ENCODE measurements at places on chromosomes 2 and 18.

DNA sequence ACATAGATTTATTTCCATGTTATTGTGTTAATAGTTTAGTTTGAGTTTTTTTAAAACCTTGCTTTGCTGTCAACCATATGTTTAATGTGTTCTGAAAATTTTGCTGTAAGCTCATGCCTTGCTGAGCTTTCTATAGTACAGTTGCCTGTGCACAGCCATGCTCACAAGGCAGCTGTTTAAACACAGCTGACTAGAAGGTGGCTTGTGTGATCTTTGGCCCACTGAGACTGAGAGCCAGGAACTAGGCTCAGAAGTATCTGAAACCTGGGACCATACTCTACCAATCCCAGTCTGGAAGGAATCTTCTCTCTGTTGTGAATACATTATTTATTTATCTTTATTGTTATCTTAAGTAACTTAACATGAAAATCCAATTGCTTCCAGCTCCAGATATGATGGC, 350.5 kb downstream of the KIAA1328 start:
- no peak for DNase-seq

DNA sequence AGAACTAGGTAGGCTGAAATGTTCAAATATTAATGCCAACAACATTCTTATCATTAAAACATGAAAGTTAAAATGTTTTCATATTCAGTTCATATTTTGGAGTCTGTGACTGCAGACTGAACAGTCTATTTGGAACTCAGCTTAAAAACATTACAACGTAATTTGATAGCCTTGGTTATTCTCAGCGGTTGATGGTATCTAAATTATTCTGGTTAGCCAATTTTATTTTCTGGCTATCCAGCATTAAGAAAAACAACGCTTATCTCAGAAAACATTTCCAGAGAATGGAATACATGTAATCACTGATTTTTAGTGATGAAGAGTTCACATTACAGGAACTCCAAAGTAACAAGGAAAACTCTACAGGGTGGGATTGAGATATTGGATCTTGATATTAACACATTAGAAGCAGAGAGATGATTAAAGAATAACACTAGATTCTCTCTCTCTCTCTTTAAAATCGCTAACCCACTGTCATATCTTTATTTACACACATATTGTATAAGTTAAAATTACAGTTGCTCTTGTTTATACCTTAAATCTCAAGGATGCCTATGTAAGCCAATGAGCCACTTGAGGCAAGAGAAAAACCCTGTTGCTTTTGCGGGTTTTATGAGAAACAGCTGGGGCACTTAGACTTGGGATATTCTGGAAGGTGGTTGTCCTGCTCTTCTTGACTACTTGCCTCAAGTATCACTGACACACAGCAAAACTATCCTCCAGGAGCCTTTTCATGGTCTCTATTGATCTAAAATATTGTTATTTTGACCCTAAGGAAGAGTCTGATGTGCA, 84.9 kb downstream of the ICOS start:
- no peak for DNase-seq

GRCh38 chr18:63284827-63285733, 34.5 kb downstream of the BCL2 start:
- no peak for DNase-seq

- DNase-seq, result no peak
These were observed 348.3 kb downstream of the CYRIA start for GRCh38 chr2:16317211-16317830.

DNA sequence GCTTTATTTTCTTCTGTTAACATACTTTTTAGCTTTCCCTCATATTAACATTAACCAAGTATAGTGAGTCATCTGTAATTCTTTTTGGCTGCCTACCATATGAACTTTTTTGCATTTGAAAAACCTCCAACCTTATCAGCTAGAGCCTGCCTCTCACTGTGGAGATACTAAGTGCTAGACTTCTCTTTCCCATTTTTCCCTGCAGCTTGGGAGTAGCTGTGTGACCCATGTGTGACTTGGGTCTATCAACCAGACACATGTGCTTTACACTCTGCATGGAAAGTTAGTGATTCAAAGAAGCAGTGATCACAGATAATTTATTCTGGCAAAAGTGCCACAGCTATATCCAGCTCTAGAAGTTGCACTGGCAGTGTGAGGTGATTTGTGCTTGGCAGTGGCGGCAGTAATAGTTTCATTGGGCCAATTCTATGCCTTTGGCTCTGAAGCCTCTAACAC, 36.3 kb downstream of the PREPL start:
- no peak for DNase-seq

GRCh38 chr2:120240901-120241429, 11.7 kb upstream of the RALB start:
- no peak for DNase-seq

DNA sequence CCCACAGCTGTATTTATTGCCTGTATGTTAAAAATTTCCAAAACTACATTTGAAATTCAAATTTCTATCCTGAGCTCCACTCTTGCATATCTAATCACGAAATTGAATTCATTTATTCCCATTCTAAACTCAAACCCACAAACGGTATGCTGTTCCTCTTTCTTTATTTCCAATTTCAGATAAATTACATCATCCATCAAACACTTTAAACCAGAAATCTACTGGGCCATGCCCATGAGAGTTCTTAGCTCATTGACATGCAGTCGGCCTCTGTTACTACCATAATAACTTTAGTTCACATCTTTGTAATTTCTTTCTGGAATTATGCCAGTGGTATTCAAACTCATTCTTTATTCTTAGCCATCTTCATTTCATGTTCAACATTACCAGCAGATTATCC, 100.3 kb downstream of the COL3A1 start:
- DNase-seq, result no peak
